ENCODE measurements at places on chromosomes 2 and 18.

DNA sequence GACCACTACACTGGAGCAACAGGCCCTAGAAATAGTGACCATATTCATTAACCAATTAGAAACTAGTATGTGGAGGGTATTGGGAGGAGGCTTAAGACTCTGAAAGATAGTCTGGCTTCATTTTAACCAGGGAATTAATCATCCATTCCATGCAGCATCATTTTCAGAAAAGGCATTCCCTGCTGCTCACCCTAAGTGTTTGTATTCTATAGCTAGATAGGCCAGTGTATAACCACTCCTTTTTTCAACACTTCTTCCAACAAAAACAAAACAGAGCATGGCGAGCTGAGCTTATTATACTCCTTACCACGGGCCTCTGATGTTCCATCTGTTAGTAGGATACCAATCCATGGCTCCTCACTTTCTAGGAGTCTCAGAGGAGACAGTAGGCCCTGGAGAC lies 112.0 kb upstream of the PKDCC start:
- DNase-seq, result no peak

DNA sequence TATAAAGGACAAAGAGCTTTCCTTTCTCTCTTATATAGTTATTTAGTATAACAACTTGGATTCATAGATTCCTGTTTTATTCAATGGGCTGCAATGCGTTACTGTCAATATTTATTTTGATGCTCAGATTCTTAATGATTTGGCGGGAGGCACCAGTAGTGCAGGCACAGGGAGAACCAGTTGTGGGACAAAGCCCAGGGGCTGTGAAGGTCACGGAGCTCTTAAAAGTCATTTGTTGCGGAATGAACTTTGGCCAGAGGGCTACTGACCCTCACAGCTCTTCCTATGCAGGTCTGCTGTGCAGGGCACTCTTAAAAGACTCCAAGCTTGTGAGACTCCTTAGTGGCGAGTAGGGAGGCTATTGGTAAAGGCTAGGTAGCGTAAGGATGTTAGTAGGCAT lies 34.0 kb downstream of the BCL2L11 start:
- DNase-seq, result no peak

GRCh38 chr2:9883897-9884296 lies 40.6 kb downstream of the TAF1B start:
- DNase-seq, result no peak

GRCh38 chr2:162148956-162149355 lies 3.1 kb downstream of the GCG start:
- no peak for DNase-seq

DNA sequence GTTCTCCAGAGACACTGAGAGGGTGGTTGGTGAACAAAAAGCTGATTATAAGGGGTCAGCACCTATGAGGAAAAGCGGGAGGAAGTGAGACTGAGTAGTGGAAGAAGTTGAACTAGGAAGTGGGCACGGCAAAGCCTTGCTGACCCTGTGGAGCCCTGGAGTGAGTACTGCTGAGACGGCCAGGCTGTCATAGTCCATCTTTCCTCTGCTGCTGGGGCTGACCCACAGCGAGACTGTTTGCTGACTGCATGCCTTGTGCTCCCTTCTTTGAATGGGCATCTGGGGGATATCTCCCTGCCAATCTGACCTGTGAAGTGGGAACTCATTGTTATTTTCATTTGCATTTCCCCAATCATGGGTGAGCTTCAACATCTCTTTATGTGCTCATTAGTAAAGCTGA lies 92.4 kb upstream of the LDAH start:
- no peak for DNase-seq

- DNase-seq, result no peak
Observed at GRCh38 chr2:241666627-241667400, 19.8 kb downstream of the DTYMK start.

DNA sequence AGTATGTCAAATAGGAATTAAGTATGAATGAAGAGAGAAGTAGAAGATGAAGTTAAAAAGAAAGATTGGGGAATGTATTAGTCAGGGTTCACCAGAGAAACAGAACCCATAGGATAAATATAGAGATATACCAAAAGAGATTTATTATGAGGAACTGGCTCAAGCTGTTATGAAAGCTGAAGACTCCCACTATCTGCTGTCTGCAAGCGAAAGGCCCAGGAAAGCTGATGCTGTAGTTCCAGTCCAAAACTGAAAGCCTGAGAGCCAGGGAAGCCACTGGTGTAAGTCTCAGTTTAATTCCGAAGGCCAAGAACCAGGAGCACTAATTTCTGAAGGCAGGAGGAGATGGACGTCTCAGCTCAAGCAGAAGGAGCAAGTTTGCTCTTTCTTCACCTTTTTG lies 200.9 kb upstream of the FN1 start:
- peak; percentile 78 for DNase-seq

- no peak for DNase-seq
Observed at GRCh38 chr18:56831988-56832387, 180.8 kb downstream of the WDR7 start.

- peak; percentile 10 for DNase-seq
Observed at GRCh38 chr18:22102953-22103646, 66.3 kb upstream of the GATA6 start.

DNA sequence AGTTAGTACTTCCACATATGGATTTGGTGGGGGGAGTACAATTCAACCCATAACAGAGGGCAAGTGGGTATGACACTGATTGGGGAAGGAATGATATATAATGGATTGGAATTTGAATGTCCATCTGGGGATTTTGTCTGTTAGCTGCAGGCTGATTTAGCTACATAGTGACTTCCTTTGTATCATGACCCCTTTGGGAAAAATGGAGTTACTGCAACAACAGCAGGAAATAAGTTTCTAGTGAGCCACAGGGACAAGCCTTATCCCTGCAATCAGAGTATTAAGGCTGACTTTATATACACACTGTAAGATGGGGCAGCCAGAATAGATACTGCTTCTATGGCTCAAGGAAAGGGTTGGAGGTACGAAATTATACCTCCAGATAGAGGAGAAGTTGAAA lies 404.4 kb upstream of the MEIS1 start:
- DNase-seq, result no peak

- no peak for DNase-seq
Observed at GRCh38 chr2:105373344-105373781, 25.5 kb downstream of the FHL2 start.

- no peak for DNase-seq
Observed at GRCh38 chr2:105455488-105456003, 56.7 kb upstream of the FHL2 start.

DNA sequence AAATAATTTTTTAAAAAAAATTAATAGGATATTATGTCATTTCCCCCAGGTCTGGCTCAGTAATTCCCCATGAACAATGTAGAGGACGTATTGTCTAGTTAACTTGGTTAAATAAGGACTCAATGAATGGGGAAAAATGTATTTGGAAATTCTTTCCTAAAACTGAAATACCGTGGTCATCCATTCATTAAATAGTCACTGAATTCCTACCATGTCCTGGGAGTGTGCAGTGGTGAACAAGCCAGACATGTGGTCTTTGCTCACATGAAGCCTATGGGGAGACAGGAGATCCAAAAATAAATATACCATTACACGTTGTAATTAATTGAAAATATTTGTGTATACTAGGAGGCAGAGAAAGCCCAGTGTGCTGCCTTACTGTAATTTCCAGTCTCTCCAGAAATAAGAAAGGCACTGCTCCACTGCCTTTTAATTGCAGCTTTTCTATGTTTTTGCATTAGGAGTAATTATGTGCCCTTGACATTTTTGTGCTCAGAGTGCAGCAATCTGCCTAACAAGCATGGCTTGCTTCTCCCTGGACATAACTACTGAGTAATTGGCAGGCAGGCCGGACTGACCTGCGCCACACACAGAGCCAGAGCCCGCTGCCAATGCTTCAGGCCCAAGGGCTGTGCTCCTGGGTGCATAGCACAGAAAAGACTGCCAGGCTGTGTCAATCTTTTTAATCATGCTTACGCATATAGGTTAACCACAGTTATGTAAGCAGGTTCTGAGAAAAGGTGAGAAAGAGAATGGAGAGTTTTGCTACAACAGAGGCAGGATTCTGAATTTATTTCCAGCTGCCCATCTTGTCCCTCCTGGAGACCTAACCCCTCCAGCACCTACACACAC lies 22.2 kb upstream of the TTC39C start:
- no peak for DNase-seq

- DNase-seq, result no peak
Observed at GRCh38 chr2:31390324-31390723, 24.2 kb downstream of the XDH start.

GRCh38 chr2:218981881-218982585 lies 3.0 kb downstream of the FEV start:
- DNase-seq, result peak; percentile 38

- no peak for DNase-seq
Observed at GRCh38 chr18:12011199-12011956, 30.1 kb downstream of the IMPA2 start.

GRCh38 chr2:61535449-61535848 lies 2.7 kb downstream of the XPO1 start:
- no peak for DNase-seq

DNA sequence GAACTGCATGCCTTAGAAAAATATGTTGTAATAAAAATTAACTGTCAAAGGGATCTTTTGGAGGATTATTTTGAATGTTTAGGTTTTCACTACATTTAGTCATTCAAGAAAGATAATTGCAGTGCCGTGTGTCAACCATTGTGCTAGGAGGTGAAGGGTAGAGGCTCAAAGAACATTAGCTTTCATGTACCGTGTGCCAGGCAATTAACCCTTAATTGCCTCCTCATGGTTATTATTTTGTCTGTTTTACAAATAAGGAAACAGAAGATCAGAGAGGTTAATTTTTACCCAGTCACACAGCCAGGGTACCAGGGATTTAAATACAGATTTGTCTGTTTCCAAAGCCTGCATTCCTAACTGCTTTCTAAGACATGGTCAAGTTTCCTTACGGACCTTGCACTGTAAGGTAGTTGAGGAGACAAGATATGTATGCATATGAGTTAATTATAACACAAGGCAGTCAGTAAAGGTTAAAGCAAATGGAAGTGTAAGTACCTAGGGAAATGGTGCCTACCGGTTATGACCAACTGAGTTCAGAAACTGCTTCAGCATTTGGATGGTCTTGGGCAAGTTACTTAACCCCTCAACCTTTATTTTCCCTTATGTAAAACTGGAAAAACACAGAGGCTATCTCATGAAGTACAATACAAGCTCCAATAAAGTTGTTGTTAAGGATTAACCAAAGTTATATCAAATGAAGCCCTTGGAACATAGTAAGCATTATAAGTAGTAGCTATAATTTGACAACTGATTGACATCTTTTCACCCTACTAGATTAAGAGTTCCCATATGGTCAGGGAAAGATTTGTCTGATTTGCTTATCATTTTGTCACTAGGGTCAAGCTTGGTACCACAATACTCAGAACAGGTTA lies 434.9 kb downstream of the MBD2 start:
- DNase-seq, result no peak

- DNase-seq, result no peak
Observed at GRCh38 chr2:23118313-23118712, 266.7 kb upstream of the KLHL29 start.

DNA sequence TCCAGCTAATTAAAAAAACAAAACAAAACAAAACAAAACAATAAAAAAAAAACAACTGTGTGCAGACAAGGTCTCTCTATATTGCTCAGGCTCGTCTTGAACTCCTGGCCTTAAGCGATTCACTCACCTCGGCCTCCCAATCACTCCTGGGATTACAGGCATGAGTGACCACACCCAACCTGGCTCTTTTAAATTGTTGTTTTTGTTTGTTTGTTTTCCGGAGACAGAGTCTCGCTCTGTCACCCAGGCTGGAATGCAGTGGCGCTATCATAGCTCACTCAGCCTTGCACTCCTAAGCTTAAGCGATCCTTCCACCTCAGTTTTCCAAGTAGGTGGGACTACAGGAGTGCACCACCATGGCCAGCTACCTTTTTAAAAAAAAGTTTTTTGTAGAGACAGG lies 201.6 kb downstream of the EN1 start:
- DNase-seq, result no peak

- no peak for DNase-seq
Observed at GRCh38 chr2:14520385-14520945, 112.1 kb upstream of the LRATD1 start.

DNA sequence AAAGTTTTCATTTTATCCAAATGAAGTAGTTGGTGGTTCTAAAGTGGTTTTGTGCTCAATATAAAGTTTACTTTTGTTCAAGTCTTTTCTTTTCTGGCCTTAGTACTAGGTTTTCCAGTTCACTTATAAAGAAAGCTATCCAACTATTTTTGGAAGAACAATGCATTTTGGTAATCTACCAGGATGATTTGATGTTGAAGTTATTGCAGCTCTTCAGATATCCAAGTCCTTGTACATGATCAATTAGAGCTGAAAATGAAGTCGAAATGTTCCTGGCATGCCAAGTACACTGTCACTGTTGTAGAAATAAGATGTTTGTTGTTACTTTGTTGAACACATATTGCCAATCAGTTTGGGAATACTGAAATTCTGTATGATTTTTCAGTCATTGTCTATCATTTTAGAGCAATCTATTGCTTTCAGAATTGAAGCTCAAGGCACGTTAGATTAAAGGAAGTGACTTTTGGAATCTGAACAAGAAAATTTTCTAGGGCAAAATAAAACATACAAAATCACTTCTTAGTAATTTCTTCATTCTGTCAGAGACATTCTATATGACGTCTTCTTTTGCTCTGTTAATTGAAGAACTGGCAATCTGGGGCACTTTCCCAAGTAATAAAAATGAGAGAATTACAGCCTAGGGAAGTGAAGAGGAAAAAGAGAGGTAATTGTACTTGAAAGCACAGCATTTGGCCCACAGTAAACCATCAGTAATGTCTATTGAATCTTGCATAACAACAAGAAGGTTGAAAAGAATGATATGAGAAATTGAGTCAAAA lies 232.3 kb downstream of the MREG start:
- DNase-seq, result no peak

DNA sequence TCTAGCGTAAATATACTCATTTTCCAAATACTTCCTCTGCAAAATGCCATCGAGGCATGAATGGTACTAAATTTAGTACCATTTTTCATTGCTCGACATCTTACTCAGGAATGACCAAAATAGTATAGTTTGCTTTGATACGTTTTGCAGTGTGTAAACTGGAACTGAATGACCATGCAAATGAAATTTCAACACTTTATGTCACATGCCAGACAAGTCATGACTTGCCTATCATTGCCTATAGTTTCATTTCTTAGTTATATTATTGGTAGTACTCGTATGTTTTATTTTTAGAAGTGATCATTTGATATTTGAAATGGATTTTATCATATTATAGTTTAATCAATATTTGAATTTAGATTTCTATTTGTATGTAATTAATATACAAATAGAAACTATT lies 9.1 kb downstream of the MSTN start:
- peak; percentile 3 for DNase-seq

- no peak for DNase-seq
Observed at GRCh38 chr18:21489919-21490495, 110.5 kb downstream of the ESCO1 start.

- no peak for DNase-seq
Observed at GRCh38 chr2:148305476-148305875, 284.6 kb downstream of the MBD5 start.

GRCh38 chr18:37260367-37261093 lies 305.1 kb downstream of the CELF4 start:
- DNase-seq, result no peak

DNA sequence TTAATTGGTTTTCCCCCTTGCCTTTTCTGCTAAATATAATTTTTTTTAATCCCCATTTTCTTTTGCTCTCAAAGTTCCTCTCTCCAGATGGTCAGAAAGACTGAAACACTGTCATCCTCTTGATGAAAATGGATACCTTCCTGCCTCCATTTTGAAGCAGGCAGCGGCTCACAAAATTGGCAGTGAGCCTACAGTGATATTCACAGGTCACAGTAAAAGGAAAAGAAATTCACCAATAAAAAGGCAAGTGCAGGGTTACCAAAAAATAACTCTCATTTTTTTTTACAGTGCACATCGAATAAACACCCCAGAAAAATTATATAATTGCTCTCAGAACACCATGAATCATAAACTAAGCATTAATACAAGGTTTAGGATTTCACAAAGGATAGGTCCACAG lies 307.5 kb downstream of the TCF4 start:
- no peak for DNase-seq
